Activated naive CD8-positive, alpha-beta T cell treated with anti-CD3 and anti-CD28 coated beads for 36 hours (primary cell): ENCODE measurements at places on chromosomes 3 and 15. TPM values are rescaled to one million over a fixed set of nuclear protein-coding genes. Genes with fewer than 3 reads are reported as not detected.

- H3K4me3 ChIP-seq = no peak overlapping the region
- H3K36me3 ChIP-seq = no peaks in the 10 kb centered on the region
- H3K27me3 ChIP-seq = no peaks in the 10 kb centered on the region
Observed at GRCh38 chr3:159417761-159418160, 570.9 kb upstream of the IL12A start.

Gene TMEM207
- total RNA-seq = not detected

- H3K4me3 ChIP-seq = peak overlapping the region; percentile 93
- peak overlapping the region; percentile 95 for H3K27ac ChIP-seq
- peak; percentile 85 for DNase-seq
- peaks cover 21% of the 10 kb centered on the region for H3K36me3 ChIP-seq
Observed at GRCh38 chr3:37993820-37994638, 3.4 kb downstream of the VILL start.

DNA sequence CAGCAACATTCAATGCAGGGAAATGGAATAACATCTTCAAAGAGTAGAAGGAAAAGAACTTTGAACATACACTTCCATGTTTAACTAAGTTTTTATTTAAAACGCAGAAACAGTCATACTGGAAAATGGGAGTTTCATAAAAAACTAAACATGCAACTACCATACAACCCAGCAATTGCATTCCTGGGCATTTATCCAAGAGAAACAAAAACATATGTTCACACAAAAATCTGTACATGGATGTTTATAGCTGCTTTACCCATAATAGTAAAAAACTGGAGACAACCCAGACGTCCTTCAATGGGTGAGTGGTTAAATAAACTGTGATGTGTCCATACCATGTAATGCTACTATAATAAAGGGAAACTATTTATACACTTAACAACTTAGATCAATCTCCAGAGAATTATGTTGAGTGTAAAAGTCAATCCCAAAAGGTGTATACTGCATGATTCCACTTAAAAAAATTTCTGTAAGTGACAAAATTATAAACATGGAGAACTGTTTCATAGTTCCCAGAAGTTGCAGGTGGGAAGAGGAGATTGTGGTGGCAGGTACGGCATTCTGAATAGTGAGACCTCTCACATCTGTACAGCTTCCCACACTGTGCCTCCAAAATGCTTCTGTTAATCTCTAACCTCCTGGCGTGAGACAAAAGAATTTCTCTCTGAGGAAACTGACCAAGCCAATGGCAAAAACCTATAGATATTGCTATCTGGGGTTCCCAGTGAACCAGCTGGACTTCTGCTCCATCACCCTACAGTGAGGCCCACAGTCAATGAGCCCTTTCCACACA, 23.1 kb downstream of the ISG20 start:
- H3K36me3 ChIP-seq = no peaks in the 10 kb centered on the region
- peaks cover 60% of the 10 kb centered on the region for H3K4me1 ChIP-seq
- H3K27me3 ChIP-seq = no peaks in the 10 kb centered on the region
- no peak for DNase-seq
- no peak overlapping the region for H3K27ac ChIP-seq

Gene CYP1A1
- 4.9 TPM for total RNA-seq

Gene IQSEC1
- total RNA-seq = 22.2 TPM

Gene GOLGA6L10
- total RNA-seq = 1.3 TPM

DNA sequence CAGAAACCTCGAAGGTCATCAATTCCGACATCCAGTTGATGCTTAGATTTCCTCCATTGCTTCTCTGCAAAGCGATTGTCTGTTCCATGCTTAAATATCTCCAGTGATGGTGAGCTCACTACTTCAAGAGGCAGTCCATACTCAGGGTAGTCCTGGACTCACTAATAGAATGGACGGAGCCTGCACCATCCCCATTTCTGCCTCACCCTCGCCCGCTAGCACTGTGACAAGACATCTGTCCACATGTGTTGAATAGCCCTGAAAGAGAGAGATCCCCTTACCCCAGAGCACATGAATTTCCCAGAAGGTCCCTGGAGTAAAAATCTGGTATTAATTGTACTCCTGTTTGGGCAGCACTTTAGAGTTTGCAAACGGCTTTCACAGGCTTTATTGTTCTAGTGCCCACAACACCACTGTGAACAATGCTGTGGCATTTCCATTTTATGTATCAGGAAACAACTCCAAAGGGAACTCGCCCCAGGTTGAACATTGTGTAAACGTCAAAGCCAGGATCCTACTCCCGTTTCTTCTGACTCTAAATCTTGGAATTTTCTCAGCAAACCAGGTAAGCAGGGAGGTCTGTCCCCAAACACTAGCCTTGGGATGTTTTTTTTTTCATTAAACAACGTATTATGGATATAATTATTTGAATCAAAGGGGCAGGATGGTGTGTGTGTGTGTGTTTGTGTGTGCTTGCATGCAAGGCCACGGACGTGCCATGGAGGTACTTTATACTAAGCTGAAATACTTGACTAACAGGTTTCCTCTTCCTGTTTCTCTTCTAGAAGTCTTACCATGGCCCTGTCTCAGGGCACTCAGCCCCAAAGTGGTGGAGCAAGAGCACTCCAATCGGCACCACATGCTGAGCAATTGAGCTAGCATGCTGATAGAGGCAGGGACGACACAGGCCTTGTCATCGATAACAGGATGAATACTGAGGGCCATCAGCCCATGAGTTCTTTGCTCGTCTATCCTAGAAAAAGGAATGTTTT, 198.3 kb downstream of the OPA1 start:
- no peak for DNase-seq
- H3K36me3 ChIP-seq = no peaks in the 10 kb centered on the region
- peaks cover 29% of the 10 kb centered on the region for H3K27me3 ChIP-seq
- no peaks in the 10 kb centered on the region for H3K4me1 ChIP-seq

- H3K27me3 ChIP-seq = no peaks in the 10 kb centered on the region
- no peaks in the 10 kb centered on the region for H3K36me3 ChIP-seq
- no peak overlapping the region for H3K4me3 ChIP-seq
- peaks cover 3% of the 10 kb centered on the region for H3K4me1 ChIP-seq
Observed at GRCh38 chr3:30760040-30760695, 134.3 kb downstream of the GADL1 start.

Gene EFHB
- total RNA-seq = 0.87 TPM

Gene GOLGA8R
- total RNA-seq = 1.8 TPM

Gene CD86
- total RNA-seq = 0.12 TPM

GRCh38 chr3:99681512-99681911, 43.1 kb downstream of the COL8A1 start:
- H3K36me3 ChIP-seq = no peaks in the 10 kb centered on the region
- H3K4me3 ChIP-seq = no peak overlapping the region
- no peak for DNase-seq
- H3K4me1 ChIP-seq = no peaks in the 10 kb centered on the region
- peaks cover 11% of the 10 kb centered on the region for H3K27me3 ChIP-seq

DNA sequence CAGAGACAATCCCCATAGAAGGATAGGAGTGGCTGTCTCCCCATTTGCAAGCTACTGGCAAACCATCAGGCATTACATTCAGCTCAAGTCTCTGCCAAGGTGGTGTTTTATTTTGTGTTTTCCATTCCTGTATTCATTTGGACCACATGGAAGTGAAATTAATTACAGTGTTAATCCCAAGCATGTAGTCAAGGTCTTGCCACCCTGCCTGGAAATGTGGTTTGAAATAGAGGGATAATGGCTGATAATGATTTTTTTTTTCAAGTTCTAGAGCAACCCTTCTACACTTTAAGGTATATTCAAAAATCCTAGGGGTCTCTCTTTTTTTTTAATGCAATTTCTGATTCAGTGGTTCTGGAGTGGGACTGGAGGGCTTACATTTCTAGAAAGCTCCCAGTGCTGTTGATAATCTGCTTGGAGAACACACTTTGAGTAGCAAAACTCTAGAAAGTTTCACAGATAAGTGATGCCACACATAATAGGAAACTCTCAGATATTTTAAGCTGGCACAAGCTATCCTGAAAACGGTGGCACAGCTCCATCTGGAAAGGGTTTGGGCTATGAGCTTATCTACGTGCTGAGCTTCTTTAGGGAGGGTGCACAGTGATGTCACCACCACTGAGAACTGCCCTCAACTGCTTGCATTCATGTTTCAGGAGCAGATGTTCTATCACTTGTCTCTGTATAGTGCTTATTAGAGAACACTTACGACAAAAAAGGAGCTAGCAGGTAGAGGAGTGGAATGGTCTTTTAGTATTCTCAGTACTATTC, 140.1 kb upstream of the IL12A start:
- no peaks in the 10 kb centered on the region for H3K36me3 ChIP-seq
- no peaks in the 10 kb centered on the region for H3K4me1 ChIP-seq
- H3K27ac ChIP-seq = no peak overlapping the region

DNA sequence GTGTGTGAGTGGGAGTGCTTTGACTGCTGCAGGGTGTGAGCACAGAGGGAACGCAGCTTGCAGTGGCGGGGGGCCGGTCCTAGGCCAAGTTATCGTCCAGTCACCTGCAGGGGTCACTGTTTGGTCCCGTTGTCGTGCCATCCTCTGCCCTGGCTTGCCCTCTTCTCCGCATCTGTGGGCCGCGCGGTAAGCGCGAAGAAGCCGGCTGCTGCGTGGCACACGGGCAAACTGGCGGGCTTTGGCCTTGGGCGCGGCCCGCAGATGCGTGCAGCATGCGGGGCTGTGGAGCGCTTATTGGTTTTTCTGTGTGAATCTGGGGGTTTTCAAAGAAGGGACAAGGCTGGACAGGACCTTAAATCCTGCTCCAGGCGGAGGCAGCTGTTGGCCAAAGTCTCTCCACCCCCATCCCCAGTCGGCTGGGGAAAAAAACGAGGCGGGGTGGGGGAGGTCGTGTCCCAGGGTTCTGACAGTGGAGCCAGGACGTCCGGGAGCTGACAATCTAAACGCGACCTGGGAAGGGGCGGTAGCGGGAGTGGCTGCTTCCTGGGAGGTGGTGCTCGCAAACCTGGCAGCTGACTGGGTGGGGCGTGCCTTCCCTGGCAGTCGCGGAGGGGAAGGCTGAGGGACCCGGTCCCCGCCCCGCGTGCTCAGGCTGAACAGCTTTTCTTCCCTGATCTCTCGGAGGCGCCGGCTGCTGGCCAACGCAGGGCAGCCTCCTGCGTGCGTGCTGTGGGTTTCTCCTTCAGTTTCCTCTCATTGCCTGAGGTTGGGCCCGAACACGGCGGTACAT, 39.7 kb upstream of the VEPH1 start:
- no peak overlapping the region for H3K4me3 ChIP-seq
- no peak for DNase-seq
- no peaks in the 10 kb centered on the region for H3K4me1 ChIP-seq
- H3K27me3 ChIP-seq = peaks cover 56% of the 10 kb centered on the region
- no peak overlapping the region for H3K27ac ChIP-seq

Gene FEZF2
- not detected for total RNA-seq

DNA sequence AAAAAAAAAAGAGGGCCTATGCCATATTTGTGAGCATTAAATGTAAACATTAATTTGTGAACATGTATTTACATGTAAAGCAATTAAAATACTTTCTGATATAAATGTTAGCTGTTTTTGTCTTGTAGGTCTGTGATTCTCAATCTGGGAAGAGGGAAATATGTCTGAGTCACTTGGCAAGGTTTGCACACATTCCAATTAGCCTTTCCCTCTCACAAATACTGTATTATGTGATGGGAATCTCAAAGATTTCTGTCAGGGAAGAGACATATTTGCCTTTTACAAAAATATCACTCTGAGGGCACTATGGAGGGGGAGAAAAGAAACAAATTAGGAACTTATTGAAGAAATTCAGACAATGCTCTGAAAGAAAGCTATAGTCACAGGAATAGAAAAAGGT, 483.6 kb downstream of the GBE1 start:
- H3K4me1 ChIP-seq = no peaks in the 10 kb centered on the region
- no peaks in the 10 kb centered on the region for H3K36me3 ChIP-seq
- H3K4me3 ChIP-seq = no peak overlapping the region
- no peak overlapping the region for H3K27ac ChIP-seq
- no peak for DNase-seq

- H3K27ac ChIP-seq = no peak overlapping the region
- no peaks in the 10 kb centered on the region for H3K27me3 ChIP-seq
- no peak for DNase-seq
- no peaks in the 10 kb centered on the region for H3K4me1 ChIP-seq
- no peak overlapping the region for H3K4me3 ChIP-seq
Observed at GRCh38 chr3:46860017-46860809, 3.0 kb downstream of the MYL3 start.

- no peak for DNase-seq
- no peaks in the 10 kb centered on the region for H3K36me3 ChIP-seq
- no peak overlapping the region for H3K27ac ChIP-seq
- H3K4me3 ChIP-seq = no peak overlapping the region
Observed at GRCh38 chr3:142910280-142910679, 21.4 kb upstream of the PCOLCE2 start.

Gene PLSCR5
- not detected for total RNA-seq

Gene DPPA2
- not detected for total RNA-seq

GRCh38 chr3:124700880-124701684, 29.2 kb upstream of the UMPS start:
- no peak for DNase-seq
- H3K4me1 ChIP-seq = no peaks in the 10 kb centered on the region
- H3K27me3 ChIP-seq = peaks cover 15% of the 10 kb centered on the region
- no peak overlapping the region for H3K4me3 ChIP-seq
- no peak overlapping the region for H3K27ac ChIP-seq

- H3K4me3 ChIP-seq = no peak overlapping the region
- peaks cover 14% of the 10 kb centered on the region for H3K4me1 ChIP-seq
- H3K27ac ChIP-seq = no peak overlapping the region
Observed at GRCh38 chr15:85350395-85350794, 30.0 kb upstream of the AKAP13 start.

- H3K4me1 ChIP-seq = no peaks in the 10 kb centered on the region
- H3K36me3 ChIP-seq = no peaks in the 10 kb centered on the region
- DNase-seq = no peak
- H3K27me3 ChIP-seq = peaks cover 7% of the 10 kb centered on the region
Observed at GRCh38 chr3:113166719-113167492, 44.5 kb upstream of the BOC start.

GRCh38 chr15:83292317-83292716, 7.9 kb upstream of the BNC1 start:
- peaks cover 63% of the 10 kb centered on the region for H3K27me3 ChIP-seq
- DNase-seq = no peak
- no peak overlapping the region for H3K27ac ChIP-seq
- no peaks in the 10 kb centered on the region for H3K36me3 ChIP-seq
- H3K4me1 ChIP-seq = no peaks in the 10 kb centered on the region
- H3K4me3 ChIP-seq = no peak overlapping the region

DNA sequence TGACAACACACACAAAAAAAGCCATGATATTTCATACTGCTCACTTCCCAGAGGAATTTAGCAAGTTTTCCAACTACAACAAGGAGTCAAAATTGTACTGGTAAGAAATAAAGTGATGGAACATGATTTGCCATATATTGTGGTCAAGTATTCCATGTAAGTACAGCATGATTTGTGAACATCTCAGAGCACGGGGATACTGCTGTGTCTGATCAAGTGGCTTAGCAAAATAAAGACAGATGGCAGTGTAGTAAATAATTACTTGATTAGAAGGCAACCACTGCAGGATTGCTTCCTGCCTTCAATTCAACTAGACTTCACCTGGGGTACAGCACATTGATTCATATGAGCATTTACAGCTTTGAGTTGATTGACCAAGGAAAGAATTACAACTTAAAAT, 51.6 kb upstream of the DUT start:
- no peaks in the 10 kb centered on the region for H3K4me1 ChIP-seq
- no peak overlapping the region for H3K27ac ChIP-seq

- no peak for DNase-seq
- no peaks in the 10 kb centered on the region for H3K27me3 ChIP-seq
- no peak overlapping the region for H3K27ac ChIP-seq
- H3K4me3 ChIP-seq = no peak overlapping the region
- H3K36me3 ChIP-seq = peaks cover 17% of the 10 kb centered on the region
- peaks cover 38% of the 10 kb centered on the region for H3K4me1 ChIP-seq
Observed at GRCh38 chr15:78461171-78461888, 23.3 kb downstream of the IREB2 start.

Gene CKMT1A
- 0.14 TPM for total RNA-seq

Gene CAMKV
- 1.6 TPM for total RNA-seq

Gene CACNA2D3
- total RNA-seq = not detected
